Dermis microvascular lymphatic vessel endothelial cell (primary cell): ENCODE measurements at places on chromosomes 1 and 21. TPM values are rescaled to one million over a fixed set of nuclear protein-coding genes. Genes with fewer than 3 reads are reported as not detected.

RHBDL2 gene
- 0.13 TPM in 1 of 2 replicates, not detected in the other for total RNA-seq

FNDC5 gene
- 0.25 and 0.51 TPM in 2 replicates for total RNA-seq

MRPL55 gene
- total RNA-seq, result 35.8 and 47.0 TPM in 2 replicates

ELK4 gene
- 33.4 and 44.0 TPM in 2 replicates for total RNA-seq
